Stimulated activated CD4-positive, alpha-beta T cell treated with anti-CD3 and anti-CD28 coated beads, Interleukin-4, amount 100 ng/mL, for 48 hours (primary cell): ENCODE measurements at places on chromosomes 7 and 10.

DNA sequence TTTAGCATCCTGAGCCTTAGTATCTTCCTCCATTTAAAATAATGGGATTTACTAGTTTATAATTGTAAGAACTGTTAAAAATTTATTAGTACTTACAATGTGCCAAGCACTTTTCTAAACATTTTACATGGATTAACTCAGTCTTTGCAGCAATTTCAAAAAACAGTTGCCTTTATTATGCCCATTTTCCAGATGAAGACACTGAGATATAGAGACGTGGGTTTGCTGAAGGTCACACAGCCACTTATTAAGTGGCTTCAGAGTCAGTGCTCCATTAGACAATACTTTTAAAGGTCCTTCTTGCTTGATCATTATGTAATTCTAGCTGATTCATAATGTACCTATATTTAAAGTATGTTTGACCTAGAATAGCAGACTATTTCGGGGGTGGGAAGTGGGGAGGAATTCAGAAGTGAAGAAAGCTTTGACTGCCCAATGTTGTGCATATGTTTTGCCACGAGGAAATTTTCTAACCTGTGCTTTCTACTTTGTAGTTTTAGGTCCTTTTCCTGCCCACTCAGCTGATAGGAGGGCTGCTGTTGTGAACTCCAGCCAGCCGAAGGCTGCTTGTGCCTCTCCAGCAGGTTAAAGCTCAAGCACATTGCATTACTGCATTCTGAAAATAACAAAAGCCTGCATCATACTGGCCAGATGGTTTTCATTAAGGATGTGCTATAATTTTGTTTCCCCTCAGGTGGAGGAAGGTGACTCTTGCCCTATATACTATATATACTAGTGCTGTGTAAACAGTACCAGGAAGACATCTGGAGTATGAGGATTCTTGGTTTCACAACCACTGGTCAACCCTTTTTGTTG lies 4.3 kb downstream of the PLEKHA8 start:
- DNase-seq, result no peak

DNA sequence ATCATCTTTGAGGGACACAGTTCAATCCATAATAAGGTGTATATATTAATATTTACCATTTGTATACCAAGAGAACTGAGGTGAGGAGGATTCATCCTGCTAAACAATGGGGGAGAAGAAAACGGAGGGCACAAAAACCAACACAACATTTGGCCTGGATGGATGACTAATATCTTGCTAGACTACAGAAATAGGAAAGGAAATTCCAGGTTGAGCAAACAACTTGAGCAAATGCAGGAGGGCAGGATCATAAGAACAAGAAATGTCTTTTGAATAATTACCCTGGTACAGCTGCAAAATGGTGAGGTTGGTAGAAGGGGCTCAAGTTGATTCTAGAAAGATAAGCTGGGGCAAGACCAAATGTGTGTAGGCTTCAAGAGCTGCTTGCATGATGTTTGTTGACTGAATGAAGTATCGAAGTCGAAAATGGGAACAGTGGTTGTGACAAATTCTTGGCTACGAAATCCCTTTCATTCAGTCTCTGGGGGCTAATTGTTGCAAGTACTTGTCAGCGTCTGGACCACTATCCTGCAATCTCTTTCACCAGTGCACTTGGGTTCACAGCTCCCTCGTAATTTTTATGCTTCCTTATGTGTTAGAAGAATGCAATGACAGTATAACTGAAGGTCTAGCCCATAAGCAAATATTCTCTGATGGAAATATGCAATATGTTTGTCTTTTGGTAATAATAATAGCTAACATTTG lies 176.2 kb downstream of the PTEN start:
- DNase-seq, result no peak

DNA sequence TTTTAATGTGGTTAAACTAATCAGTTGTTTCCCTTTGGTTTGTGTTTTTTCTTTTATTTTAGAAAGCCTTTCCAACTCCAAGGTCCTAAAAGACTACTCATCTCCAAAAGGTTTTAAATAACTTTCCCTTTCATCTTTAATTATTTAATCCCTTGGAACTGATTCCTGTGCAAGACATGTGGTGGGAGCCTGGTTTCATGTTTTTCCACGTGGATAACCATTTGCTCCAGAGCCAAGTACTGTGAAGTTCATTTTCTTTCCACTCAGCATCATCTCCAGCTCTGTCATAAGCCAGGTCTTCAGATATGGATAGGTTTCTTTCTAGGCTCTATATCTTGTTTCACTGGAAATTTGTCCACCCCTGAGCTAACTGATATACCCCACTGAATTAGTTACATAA lies 16.7 kb downstream of the PPP1R3C start:
- DNase-seq, result no peak

DNA sequence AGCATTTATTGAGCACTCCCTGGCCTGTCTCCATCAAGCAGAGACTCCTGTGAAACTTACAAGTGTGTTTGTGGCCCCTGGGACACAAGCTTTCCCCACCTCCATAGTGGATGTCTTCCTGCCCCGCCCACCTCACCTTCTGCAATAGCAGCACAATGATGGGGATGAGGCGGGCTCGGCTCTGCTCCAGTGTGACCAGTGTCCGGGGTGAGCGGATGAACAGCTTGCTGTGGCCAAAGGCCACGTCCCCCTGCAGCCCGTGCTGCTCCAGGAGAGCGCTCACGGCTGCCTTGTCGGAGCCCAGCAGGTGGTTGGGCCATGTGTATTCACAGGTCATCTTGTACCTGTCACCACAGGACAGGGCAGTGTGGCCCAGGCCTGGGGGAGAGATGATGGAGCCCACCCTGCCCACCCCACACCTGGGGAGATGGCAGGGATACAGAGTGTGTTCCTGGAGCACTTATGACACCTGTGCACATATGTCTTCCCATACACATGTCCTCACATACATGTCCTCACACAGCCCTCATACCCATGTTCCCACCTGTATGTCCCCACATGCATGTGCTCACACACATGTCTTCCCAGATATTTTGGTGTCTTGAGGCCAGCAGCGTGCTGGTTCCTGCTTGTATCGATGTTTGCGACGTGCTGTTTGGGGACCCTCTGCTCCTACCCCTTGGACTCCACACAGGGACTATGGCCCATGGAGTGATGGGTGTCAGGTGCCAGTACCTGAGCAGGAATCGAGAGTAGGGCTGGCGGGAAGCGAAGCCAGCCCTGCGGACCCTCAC lies 12.7 kb downstream of the MYO1G start:
- DNase-seq, result no peak
